T-cell (primary cell): ENCODE measurements at places on chromosomes 6 and 20. TPM values are rescaled to one million over a fixed set of nuclear protein-coding genes. Genes with fewer than 3 reads are reported as not detected.

Gene HAO1
- total RNA-seq = not detected

DNA sequence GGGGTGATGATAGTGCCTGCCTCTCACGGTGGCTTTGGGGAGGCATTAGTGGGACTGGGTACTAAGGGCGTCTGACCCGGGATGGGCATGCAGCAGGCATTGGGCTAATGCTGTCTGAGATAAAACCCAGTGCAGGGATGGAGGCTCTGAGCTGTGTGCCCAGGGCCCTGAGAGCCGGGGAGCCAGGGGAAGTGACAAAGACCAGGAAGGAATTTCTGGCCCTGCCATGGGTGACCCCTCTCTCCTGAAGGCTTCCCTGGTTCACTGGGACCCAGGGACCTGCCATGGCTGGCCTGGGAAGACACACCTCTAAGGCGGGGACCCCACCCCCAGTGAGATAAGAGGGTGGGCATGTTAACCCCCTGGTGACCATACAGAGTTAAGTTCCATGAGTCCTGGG, 3.9 kb upstream of the GATA5 start:
- DNase-seq = no peak

GRCh38 chr6:111013144-111013915, 31.5 kb downstream of the RPF2 start:
- no peak for DNase-seq

DNA sequence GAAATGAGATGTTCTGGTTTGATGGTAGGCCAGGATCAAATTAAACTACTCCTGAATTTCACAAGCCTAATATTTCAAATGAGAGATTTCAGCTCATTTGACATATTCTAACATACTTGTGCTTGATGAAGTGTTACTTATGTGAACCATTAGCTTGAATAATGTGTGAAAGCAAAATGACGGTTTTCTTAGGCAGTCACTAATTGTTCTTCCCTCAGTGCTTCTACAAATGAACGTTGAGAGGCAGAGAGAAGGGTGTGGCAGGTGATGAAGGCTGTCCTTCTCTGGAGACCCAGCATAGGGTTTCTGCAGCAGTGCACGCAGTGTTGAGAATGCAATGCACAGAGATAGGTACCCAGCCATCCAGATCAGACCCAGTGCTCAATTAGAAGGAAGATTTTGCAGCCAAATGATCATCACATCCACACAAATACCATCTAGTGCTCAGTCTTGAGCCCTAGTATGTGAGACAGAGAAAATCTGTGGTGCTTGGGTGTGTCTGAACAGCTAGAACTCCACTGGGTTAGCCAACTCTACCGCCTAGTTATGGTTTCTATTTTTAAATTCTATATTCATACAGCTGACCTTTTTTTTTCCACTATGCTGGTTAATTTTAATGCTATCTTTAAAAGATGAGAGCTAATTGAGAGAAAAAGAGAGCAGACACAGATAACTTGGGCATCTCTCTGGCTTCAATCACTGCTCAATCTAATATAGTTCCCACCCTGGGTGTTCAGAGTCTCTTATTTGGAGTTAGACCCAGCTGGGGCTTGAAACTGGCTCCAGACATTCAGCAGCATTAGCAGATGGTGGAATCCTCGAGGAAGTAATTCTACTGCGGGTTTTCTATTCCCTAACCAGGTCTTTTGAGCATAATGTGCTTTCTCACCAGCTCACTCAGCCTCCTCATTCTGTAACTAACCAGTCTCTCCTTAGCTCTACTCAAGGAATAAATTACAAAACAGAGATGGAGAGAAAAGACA, 4.4 kb upstream of the MYLIP start:
- DNase-seq = no peak

Gene GJE1
- total RNA-seq = not detected

- no peak for DNase-seq
These were observed 12.0 kb downstream of the ZCCHC3 start for GRCh38 chr20:309306-309840.

DNA sequence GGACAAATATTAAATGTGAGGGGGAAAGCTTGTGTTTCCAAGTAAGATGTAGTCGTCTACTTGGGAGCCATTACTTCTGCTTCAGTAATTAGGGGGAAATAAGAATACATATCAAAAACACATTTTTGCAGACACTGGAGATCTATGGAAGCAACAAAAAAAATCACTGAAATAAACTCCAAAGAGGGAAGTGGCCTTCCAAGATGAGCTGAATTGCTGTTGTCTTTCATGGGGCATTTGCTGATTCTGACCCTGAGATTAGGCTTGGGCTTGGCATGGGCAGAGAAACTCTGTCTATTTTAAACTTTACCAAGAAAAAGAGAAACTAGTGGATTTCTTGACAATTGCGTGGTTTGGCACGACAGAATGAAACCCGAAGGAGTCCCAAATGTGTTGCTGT, 120.1 kb downstream of the MAP3K5 start:
- DNase-seq = no peak

DNA sequence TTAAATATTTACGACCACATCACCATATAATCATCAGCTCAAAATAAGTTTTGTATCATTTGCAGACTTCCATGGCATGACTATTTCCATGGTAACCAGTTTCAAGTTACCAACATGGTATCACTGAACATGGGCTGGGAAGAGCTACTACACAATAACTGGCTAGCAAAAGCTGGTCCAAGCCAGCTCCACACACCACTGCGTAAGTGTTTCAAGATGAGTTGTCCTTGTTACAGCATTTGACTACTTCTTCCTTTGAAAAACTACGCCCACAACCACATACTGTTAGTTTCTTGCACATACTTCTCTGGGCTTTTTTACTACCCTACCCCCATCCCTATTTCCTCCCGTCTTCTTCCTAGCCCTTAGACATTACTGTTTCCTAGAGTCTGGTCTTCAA, 8.5 kb downstream of the CD164 start:
- DNase-seq = no peak

DNA sequence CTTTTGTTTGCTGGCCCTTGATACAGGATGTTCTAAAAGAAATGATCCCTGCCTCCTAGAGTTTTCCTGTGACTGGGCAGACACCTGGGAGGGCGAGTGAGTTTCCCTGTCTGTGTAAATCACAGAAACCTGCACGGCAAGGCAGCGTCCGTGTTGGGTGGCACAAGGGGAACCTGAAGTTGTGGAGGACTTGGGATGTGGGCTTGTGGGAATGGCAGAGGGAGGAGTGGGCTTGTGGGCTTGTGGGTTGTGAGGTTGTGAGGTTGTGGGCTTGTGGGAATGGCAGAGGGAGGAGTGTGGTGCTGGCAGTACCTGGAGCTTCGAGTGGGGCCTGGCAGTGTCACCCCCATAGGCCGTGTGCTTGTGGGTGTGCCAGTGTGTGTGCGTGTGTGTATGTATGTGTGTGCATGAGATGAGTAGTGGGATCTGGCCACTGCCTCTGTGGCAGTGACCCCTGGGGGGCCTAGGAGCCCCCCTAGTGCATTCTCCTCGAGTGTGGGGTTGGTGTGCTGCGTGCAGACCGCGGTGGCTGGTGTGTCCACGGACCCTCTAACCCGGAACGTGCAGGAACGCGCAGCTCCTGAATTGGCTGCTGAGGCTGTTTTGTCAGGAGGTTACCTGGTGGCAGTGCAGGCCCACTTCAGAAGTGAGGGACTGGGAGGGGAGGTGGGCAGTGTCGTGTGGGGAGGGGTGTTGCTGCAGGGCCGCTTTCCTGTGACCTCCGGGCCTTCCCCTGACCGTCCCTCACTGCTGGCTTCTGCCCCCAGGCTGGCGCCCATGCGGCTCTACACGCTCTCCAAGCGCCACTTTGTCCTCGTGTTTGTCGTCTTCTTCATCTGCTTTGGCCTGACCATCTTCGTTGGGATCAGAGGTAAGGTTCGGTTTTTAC, 13.0 kb downstream of the TMEM181 start:
- DNase-seq = no peak

Gene FAM209A
- 4.5 TPM for total RNA-seq

Gene MYCT1
- total RNA-seq = 0.25 TPM

- DNase-seq = no peak
These were observed 74.1 kb downstream of the PRDM1 start for GRCh38 chr6:106160189-106160588.

GRCh38 chr20:2849529-2849928, 9.0 kb downstream of the VPS16 start:
- DNase-seq = no peak
